Endothelial cell (in vitro differentiated cells): ENCODE measurements at places on chromosomes 4 and X.
A peak's percentile ranks its signal among the peaks of the same experiment; 100 is the strongest.

GRCh38 chr4:101649790-101650515 lies 140.6 kb upstream of the BANK1 start:
- DNase-seq, result no peak

DNA sequence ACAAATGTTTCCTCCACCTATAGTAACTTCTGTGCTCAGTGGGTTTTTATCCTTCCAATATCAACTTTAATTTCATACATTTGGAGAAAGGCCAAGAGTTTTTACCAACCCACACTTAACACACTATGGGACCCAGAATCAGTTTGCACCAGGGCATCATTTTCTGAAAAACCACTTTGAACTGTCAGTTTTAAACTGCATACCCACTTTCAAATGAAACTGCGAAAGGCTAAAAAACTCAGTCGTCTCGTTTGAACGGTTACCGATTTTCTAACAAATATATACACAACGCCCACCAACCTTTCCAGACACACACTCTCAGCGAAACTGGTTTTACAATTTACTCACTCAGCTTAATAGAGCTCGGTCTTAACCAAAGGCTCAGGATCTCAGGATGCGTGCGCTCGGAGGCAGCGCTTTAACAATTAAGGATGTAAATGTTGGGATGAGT lies 376 bp downstream of the ABCG2 start:
- no peak for DNase-seq

GRCh38 chr4:156388826-156389225 lies 435.2 kb upstream of the CTSO start:
- DNase-seq, result no peak

- no peak for DNase-seq
Observed at GRCh38 chr4:179352221-179352620, 1910.0 kb upstream of the AGA start.

GRCh38 chrX:15216280-15216679 lies 53.6 kb downstream of the ASB9 start:
- no peak for DNase-seq

DNA sequence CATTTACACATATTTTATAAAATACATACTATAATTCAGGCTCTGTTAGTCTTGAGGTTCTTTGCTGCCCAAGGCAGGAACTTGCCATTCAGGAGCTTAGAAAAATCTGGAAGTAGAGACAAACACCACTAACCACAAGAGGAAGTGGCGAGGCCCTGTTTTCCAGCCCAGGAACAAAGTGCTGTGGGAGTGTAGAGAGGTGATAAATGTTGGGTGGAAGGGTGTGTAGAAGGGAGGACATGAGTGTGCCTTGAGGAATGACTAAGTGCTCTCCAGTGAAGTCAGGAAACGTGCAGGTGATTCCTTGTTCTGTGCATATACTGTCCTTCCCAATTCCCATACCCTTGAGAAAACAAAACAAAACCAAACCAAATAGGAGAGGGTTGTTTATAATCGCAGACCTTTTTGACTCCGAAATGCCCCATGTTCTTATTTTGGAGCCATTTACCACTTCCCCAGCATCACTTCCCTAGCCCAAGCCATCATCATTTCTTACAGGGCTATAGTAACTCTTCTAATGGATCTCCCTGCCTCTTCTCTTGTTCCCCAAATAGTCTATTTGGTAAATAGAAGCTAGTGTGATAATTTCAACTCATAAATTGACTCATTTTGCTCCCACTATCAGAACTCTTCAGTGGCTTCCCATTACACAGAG lies 83.2 kb downstream of the GPAT3 start:
- DNase-seq, result peak; percentile 13

- no peak for DNase-seq
Observed at GRCh38 chr4:4952273-4952672, 67.0 kb downstream of the CYTL1 start.

- no peak for DNase-seq
Observed at GRCh38 chrX:11480626-11481025, 185.1 kb downstream of the ARHGAP6 start.
